ENCODE measurements at places on chromosomes 3 and 15. TPM values are rescaled to one million over a fixed set of nuclear protein-coding genes. Genes with fewer than 3 reads are reported as not detected.

DNA sequence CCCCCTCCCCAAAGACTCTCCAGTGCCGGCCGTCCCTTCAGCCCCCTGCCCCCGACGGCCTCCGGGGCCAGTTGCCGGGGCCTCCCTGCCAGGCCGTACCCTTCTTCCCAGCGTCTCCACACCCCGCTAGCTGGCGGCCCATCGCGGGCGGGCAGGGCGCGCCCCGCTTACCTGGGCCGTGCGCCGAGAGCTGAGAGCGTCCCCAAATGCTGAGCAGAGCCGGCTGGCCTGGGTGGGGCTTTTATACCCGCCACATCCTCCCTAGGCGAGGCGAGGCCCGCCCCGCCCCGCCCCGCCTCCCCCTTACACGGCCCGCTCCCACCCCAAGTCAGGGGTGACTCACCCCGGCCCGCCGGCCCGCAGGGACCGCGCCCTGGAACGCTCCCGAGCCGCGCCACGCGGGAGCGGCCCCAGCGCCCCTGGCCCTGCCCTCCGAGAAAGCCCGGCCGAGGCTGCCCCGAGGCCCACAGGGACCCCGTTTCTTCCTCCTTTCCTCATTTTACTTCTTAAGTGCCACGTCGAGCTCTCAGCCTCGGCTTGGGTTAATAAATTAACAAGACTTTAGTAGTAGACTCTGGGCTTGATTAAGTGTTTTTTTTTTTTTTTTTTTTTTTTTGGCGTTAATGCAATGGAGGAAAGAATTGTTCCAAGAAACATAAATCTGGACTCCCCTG lies at the start of gene ANXA2:
Gene ANXA2 (minus strand): TSS at position 215 of the 674 bp plus-strand sequence. CDS start 11,911 bp downstream, outside the sequence.
- DNase-seq: peak; percentile 91

Gene UQCC5
- 14.5 TPM for total RNA-seq

Gene ESYT3
- 1.6 TPM for total RNA-seq

Gene COMMD2
- 22.7 TPM for total RNA-seq

Gene PRKCI
- 39.5 TPM for total RNA-seq

DNA sequence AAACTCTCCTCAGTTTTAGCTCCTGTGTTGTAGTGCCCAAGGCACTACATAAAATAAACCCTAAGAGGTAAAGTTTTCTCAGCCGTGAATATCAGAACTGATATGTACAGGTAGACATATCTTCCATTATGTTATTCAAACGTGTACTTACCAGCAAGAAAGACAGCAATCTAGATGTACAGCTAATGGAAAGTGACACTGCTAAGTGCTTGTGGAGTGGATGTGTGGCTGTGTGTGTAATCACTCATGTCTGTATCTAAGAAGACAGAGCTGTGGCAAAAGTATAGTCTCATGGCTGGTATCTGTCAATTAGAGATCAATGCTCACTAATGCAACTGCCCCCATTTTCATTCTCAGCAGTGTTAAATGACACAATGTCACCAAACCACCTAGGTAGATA lies 101.3 kb downstream of the FMN1 start:
- DNase-seq: no peak

- DNase-seq: peak; percentile 35
Measured at GRCh38 chr3:3177861-3178497, 1.5 kb downstream of the CRBN start.

GRCh38 chr3:155917781-155918180 lies 47.3 kb downstream of the GMPS start:
- no peak for DNase-seq

Gene LYZL4
- not detected for total RNA-seq

DNA sequence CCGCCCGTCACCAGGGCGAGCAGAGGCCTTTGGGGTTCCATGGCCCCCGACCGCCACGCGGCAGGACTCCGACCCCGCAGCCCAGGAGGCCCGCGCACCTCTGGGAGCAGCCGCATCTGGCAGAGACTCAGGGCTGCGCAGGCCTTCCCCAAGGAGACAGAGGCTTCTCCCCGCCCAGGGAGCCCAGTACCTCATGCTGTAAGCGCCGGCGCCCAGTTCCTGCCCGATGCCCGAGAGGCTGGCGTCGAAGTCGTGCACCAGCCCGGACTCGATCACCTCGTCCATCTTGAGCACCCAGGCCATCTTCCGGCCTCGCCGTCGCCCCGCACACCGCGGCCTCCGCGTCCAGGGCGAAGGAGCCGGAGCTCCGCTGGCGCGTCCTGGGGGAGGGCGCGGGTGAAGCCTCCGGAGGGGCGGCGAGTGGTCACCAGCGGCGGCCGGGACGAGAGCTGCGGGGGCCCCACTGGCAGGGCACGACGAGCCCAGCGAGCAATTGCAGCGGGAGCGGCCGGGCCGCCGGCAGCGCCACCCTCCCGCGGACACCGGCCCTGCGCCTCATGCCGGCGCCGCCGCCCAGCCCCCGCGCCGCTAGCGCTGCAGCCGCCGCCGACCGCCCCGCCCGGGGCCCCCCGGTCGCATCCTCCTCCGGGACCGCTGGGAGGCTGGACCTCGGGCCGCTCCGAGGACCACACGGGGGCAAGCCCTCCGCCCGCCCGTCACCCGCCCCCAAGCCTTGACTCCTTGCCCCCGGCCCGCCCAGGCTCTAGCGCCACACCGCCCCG lies 468 bp downstream of the UBP1 start:
- peak; percentile 31 for DNase-seq

DNA sequence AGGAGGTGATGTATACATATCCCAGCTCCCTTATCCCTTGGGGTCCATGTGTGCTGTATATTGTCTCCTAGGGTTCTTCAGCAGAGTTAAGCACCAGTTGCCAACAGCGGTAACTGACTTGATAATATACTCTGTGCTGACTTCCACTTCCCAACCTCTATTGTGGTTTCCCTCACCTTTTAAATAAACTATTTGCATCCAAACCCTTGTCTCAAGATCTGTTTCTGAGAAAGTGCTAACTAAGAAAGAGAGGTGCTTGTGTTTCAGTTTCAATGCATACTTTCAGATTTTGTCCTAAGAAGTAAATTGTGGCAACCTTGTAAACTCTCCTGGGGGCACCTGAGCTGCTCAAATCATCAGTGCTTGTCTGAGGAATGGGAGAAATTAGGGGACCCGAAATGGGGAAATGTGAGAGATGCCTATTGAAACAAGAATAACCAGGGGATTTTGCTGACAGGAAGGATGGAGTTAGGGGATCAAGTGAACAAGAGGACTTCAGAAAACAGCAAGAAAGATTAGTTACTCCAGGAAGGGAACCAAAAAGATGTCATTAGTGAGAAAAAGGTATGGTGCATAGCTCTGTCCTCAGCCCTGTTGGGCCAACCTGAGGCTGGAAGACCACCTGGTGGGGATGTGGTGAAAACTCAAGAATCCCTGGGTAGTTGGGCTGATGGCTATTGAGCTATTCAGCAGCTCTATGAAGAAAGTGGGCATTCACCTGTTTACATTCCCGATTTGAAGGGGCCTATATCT lies 50.9 kb upstream of the MRPL3 start:
- no peak for DNase-seq

DNA sequence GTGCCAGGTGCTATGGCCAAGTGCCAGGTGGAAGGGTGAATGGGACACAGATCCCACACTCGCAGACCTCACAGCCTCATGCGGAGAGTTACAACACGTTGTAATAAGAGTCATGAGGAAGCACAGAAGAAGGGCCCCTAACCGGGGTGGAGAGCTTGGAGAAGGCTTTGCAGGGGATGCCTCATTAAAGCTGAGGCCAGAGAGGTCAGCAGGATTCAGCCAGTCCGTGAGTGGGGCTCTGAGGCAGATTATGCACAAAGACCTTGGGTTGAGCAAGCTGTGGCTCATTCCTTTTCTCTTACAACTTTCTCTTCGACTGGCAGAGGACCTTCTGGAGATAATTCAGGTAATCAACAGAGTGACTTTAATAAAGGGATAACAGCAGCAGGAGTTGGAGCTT lies 65.3 kb upstream of the SNRK start:
- DNase-seq: no peak

DNA sequence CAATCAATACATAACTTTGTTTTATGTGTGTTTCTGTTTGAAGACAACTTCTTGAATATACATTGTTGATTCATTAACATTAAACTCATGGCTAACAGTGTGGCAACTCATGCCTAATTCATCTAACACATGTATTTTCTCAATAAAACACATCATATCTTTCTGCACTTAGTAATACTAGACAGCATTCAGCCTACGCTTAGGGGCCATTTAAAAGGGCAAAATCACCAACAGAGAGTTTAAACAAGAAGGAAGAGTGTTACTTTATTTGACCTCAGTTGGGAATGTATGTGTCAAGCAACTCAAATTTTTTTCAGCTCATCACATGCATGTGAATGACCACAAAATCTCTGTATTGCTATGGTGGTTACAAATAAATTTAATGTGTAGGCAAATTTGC lies 128.8 kb upstream of the AADACL2 start:
- DNase-seq: no peak

Gene CSTA
- not detected for total RNA-seq

GRCh38 chr3:40292637-40293349 lies 16.7 kb upstream of the EIF1B start:
- DNase-seq: no peak

GRCh38 chr3:105369500-105370371 lies 3.0 kb downstream of the ALCAM start:
- peak; percentile 81 for DNase-seq

DNA sequence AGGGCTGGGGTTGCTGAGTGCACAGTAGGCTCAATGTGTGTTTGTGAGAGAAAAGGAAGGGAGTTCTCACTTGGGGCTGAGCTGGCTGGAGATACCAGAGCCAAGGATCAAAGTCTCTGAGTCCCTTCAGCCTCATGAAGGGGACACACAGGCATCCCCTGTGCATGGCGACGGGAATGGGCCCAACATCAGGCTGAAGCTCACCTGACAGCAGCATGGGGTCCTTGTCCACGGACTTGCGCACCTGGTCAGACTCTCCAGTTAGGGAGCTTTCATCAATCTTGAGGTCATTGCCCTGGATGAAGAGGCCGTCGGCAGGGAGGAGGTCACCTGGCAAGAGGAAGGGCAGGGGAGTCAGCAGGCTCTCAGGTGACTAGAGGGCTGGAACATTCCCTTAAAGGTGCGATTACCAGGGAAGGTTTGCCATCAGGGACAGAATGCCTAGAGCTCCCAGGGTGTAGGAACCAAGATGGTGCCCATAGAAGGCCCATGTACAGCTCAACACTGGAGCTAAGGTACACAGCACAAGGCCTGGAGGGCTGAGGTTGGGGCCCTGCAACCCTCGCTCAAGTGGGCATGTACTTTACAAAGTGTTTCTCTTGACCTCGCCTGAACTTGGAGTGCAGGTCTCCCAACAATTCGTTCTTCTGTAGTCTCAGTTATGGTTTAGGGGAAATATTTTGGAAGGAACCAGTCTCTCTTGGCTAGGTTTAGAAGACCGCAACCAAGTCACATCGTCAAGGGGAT lies 80.0 kb upstream of the SEC13 start:
- no peak for DNase-seq

GRCh38 chr15:92118162-92118935 lies 264.8 kb downstream of the SLCO3A1 start:
- DNase-seq: no peak

- no peak for DNase-seq
Measured at GRCh38 chr3:47103619-47104018, 60.3 kb downstream of the SETD2 start.

- DNase-seq: peak; percentile 65
Measured at GRCh38 chr3:171948674-171949073, 90.7 kb upstream of the FNDC3B start.

DNA sequence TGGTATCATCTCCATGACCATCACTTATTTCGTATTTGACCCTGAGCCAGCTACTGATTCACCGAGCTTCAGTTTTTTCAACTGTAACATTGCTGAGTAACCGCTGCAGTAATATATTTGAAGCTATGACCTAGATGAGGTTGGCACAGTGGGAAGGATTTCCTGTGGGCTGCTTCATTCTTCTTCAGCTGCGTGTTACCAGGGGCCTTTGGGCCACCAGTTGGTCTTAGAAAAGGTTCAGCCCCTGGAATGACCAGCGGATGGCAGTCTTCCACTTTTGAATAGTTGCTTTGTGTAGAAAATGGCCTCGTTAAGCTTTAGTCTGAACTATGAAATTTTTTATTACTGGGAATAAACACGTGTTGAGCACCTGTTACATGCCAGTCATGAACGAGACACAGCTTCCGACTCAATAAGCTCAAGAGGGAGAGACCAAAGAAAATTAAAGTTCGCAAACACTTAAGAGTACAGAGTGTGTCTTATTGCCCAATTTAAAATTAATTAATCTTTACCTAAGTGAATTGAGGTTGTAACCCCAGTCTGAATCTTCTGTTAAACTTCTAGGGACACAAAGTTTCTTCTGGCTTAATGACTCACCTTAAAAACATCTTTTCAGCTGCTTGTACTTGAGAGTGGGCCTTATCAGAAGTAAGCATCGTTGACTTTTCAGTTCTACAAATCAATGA lies 57.6 kb upstream of the NR2E3 start:
- peak; percentile 97 for DNase-seq

- DNase-seq: no peak
Measured at GRCh38 chr3:156135921-156136638, 15.7 kb downstream of the KCNAB1 start.

DNA sequence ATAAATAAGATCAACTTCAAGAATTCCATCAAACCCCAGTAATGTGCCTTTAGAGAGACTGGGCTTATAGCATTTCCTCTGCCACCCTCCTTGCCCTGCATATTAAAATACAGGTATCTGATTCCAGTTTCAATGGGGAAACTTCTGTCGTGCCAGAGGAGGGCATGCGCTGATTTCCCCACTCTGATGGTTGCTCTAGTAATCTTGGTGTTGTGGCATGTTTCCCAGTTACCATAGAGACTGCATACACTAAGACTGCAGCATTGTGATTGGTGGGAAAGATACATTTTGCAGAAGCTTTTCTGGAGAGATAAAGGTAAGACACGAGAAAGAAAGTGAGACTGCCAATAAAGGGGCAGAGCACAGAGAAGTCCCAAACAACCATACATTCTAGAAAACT lies 225.6 kb downstream of the TIGIT start:
- no peak for DNase-seq

- DNase-seq: peak; percentile 52
Measured at GRCh38 chr15:50996641-50997040, 88.2 kb downstream of the AP4E1 start.

Gene PFN2
- 213 TPM for total RNA-seq

DNA sequence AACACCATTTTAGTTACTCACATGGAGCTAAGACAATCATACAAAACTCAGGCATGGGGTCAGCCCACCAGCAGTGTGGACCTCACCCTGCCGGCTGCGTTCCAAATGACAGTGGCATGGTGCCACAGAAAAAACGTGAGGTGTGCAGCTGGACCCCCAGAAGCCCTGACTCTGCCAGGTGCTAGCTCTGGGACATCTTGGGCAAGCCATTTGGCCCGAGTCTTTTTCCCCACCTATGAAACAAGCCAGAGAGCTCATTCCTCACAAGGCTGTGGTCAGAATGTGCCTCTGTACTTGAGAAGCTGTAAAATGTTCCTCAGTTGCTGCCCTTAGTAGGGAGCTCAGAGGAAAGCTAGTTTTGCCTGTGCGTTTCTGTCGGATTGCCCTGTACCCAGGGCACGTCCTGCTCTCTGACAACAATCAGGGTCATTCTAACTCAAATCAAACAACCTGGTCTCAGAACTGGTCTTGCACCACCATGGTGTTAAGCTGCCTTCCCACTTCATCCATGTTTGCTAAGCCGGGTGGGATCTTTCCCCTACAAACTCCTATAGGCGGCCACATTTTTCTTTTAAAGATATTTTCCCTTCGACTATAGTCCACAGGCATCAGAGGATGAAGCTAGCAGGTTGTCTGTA lies 44.9 kb downstream of the LIPC start:
- no peak for DNase-seq

Data from PC-3 (cell line).